ENCODE measurements at places on chromosomes 4 and X.

- DNase-seq, result no peak
Measured at GRCh38 chr4:16573739-16574138, 324.7 kb downstream of the LDB2 start.

DNA sequence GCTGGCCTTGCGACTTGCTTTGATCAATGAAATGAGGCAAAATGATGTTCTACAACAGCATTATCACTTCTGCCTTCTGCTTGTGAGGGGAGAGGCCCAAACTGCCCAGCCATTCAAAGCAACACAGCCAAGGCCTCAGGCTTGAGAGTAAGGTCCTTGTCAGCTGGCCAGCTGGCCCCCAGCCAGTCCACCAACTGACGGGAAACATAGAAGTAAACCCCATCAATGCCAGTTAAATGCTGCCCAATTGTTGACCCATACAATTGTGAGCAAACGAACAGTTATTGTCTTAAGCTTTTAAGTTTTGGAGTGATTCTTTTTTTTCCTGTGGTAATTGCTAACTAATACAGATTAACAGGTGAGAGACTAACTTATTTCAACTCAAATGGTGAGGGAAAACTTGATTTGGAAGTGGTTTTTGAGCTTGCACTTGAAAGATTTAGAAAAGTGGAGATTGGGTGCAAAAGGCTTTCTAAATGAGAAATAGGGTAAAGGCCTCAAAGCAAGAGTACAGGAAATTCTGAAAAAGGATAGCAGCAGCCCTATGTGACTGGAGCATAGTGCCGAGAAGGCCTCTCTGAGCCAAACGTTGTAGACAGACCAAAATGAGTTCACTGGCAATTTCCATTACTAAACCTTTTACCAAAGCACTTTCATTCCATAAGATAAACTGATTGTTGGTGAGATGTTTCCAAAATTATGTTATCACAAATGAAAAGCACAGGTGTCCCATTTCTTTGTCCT, 66.9 kb downstream of the ARHGEF38 start:
- DNase-seq, result no peak

GRCh38 chrX:2898846-2899512, 30.2 kb downstream of the ARSD start:
- DNase-seq, result no peak

- no peak for DNase-seq
Measured at GRCh38 chr4:87353592-87353991, 30.9 kb upstream of the HSD17B13 start.

Data from 8988T (cell line).